ENCODE measurements at places on chromosomes 12 and 14.

DNA sequence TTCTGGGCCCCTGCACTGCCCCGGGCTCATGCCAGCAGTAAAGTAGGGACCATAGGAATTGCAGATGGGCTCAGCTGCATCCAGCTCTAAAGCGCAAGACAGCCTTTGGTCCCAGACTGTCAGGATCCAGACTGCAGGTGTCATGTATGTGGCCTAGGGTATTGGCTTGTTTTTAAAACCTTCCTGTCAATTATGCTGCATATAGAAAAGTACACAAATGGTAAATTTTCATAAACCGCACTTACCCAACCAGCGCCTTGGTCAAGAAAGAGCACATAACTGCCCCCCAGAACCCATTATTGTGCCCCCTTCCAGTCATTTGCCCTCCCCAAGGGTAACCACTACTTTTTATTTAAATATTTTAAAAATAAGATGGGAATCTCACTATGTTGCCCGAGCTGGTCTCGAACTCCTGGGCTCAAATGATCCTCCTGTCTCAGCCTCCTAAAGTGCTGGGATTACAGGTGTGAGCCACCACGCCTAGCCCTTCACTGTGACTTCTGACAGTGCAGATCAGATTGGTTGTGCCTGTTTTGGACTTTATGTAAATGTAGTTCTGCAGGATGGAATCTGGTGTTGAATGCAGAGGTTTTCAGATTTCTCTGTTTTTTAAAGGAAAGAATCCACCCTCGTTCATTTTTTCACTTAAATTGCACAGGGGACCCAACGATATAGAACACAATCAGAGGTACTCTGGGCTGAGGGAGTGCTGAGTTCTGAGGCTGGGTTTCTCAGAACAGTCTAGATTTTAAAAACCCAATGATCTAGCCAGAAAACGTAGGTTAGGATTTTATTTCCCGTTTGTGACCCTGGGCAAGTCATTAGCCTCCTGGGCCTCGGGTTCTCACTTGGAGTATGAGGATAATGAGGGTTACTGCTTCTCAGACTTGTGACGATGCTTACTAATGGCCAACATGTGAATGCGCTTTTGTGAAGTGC, 6.7 kb downstream of the NR4A1 start:
- DNase-seq, result no peak

- no peak for DNase-seq
Measured at GRCh38 chr14:82879949-82880535, 1346.4 kb upstream of the SEL1L start.

DNA sequence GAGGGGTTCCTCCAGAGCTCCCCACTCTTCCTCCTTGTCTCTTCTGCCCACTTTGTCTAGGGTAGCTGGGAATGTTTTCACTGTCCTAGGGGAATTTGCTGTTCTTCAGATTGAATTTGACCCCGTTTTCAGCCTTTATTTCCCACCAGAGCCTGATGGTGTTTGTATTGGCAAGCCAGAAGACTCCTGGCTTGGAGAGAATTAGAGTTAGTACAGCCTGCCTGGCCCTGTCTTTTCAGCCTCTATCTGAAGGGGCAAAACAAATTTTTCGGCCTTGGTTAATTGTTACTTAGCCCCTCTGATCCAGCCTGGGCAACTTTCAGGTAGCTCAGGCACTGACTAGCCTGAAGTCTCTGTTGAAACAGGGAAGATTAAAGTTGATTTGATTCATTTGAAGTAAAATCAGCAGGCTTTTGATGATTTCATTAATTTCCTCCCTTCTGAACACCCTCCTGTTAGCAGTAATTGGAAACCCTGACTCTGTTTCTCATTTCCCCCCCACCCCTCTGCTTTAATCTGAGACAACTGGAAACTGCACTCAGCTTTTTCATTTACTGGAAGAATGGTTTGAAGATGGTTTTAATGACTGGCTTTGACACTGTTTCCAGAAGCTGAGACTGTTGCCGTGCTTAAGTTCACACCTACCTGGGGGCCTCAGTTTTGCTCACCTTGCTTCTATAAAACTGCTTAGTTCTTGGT, 63.3 kb downstream of the SUSD6 start:
- no peak for DNase-seq

DNA sequence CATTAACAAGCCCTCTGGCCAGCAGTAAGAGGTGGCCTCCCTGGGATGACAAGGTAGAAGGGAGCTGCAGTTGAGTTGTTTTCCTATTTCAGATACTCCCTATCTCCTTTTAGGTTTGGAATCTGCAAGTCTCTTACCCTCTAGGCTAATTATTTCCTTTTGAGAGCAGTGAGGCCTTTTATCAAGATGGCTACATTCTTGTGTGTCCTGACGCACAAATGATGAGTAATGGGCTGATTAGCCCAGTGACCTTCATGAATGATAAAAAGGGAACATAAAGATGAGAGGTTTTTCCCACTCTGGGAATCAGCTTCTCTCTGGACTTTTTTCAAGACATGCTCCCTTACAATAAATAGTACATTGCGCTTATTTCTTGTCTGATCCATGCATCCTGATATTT, 22.9 kb downstream of the DYRK2 start:
- DNase-seq, result no peak

DNA sequence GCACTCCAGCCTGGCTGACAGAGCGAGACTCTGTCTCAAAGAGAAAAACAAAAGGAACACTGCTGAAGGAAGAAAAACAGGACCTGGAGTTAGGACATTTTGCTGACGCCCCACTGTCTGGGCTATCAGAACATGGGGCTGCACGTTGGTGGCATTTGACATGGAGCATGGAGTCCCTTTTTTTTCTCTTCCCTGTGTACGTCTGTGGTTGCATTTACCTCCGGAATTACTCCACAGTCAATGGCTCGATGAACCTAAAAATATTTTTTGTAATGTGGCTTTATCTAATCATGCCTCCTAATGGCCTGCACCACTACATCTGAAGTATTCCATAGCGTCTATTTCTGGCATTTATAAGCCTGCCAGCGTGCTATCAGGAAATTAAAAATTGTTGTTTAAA, 30.7 kb downstream of the TESC start:
- no peak for DNase-seq

DNA sequence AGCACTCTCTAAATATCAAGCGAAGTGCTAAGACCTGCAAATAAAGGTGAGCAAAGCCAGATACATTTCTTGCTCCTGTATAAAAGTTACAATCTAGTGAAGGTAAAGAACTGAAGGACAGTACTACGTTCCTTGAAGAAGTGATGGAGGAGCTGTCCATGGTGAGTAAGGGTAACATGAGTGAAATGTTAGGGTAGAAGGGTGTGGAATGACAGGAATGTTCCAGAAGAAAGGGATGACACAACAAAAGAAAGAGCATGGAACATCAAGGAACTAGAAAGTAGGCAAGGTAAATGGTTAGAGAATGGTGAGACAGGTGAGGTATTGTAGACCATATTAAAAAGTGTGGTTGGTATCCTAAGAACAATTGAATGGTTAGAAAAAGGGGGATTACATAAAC, 272.4 kb downstream of the ACSS3 start:
- DNase-seq, result no peak

GRCh38 chr12:67942724-67943123, 46.5 kb upstream of the IFNG-AS1 start:
- no peak for DNase-seq
